Kidney glomerular epithelial cell (primary cell): ENCODE measurements at places on chromosomes 11 and 22.

GRCh38 chr11:1209371-1210057 is 13.4 kb upstream of the MUC5B start:
- no peak for DNase-seq

- DNase-seq = no peak
These were observed 55.7 kb upstream of the SHANK2 start for GRCh38 chr11:71307811-71308645.

DNA sequence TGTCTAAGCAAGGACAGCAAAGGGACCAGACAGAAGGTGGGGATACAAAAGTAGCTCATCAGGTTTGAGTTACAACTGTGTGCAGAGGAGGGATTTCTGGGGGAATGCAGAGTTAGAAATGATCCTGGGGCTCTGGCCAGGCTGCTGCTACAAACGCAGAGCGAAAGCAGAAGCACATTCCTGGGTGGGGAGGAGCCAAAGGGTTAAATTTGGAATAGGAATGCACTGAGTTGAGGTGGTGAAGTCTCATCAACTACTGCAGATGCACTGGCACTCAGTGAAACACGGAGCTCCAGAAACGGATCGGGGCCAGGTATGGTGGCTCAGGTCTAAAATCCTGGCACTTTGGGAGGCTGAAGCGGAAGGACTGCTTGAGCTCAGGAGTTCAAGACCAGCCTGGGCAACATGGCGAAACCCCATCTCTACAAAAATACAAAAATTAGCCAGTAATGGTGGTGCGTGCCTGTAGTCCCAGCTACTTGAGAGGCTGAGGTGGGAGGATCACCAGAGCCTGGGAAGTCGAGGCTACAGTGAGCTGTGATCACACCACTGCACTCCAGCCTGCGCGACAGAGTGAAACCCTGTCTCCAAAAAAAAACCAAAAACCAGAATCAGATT is 3.2 kb downstream of the CHKA start:
- no peak for DNase-seq

DNA sequence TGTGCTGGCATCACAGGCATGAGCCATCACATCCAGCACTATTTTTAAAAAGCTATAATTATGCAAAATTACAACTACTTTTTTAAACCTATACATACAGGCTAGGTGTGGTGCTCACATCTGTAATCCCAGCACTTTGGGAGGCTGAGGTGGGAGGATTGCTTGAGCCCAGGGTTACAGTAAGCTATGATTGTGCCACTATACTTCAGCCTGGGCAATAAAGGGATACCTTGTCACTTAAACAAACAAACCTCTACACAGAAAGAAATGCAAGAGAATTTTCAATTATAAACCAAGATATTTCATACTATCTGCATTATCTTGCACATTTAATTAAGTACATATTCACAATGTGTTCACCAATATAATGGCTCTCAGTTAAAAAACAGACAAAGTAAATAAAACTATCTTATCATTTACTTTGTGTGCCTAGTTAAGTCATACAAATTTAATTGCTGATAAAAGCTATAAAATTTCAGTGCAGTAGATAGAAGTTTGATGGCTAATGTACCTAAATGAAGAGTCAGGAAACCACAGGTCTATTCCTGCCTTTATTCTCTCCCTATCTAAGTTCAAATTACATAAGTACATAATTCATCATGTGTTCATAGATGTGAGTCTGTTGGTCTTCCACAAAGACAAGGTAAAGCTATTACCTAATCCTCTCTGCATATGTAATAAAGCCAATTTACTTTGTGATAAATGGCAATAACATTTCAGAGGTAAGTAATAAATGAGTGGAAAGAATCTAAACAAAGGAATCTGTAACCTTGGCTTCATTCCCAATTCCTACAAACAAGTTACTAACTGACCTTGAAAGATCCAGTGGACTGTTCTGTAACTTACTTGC is 9.0 kb upstream of the RDX start:
- no peak for DNase-seq

DNA sequence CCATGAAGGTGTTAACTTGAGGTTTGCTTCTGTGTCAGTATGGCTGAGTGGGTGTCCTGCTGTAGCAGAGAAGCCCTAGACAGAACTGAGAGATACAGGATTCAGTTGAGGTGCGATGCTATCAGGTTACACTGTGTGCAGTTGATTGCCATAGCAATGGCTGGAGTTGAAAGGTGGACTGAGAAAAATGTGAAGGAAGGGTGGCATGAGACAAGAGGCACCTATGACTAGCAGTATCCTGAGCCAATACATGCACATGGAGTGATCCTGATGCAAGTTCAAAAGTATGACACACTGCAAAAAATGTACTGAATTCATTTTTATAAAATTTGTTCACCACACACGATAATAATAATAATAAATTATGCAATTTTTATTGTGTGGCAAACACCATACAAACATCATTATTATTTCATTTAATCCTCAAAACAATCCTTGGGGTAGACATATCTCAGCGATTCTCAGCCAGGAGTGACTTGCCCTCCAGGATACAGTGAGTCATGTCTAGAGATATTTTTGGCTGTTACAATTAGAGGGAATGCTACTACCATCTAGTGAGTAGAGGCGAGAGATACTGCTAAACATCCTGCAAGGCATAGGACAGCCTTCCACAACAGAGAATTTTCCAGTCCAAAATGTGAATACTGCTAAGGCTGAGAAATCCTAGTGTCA is 3.9 kb upstream of the PIWIL4 start:
- DNase-seq = peak; percentile 68

GRCh38 chr11:134331354-134332188 is at the start of gene GLB1L2:
TSS of gene GLB1L2 (plus strand) at chr11:134331988. CDS start at chr11:134332062, 74 bp downstream.
- DNase-seq = no peak

DNA sequence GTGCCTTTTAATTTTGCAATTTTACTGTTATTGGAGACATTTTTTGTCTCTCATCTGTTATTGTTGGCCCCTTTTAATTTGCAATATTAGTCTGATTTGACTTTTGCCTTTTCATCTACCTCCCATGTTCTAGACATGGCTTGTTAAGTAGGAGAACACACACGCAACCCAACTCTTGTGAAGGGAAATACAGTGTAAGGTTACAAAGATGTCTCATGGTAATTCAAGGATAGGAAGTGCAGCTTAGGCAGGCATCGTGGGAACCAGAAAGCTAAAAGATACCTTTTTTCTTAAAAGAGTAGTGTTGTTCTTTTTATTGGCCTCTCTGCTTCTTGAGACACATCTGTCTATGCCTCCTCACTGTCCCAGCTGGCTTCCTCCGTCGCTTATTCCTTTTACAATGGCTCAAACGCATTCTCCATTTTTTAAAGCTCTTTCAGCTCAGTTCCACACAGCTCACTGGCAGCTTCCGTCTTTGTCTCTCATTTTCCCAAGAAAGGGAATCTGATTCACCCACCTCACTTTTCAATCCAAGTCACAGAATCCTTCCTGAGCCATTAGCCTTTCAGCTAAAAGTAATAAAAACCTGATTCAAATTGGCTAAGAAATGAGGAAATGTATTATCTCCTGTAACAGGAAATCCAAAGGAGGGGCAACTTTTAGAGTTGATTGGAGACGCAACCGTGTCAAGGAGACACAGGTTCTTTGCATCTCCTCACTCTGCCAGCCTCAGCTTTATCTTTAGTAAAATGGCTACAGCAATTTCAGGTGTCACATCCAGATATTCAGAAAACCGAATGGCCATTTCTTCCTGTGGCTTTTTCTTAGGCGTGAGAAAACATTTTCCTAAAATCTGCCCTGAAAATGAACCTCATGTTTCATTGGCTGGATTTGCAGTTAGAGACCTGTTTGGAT is 57.2 kb downstream of the SIK2 start:
- DNase-seq = no peak

- DNase-seq = no peak
These were observed 6.8 kb downstream of the TBC1D22A start for GRCh38 chr22:46769191-46769675.

DNA sequence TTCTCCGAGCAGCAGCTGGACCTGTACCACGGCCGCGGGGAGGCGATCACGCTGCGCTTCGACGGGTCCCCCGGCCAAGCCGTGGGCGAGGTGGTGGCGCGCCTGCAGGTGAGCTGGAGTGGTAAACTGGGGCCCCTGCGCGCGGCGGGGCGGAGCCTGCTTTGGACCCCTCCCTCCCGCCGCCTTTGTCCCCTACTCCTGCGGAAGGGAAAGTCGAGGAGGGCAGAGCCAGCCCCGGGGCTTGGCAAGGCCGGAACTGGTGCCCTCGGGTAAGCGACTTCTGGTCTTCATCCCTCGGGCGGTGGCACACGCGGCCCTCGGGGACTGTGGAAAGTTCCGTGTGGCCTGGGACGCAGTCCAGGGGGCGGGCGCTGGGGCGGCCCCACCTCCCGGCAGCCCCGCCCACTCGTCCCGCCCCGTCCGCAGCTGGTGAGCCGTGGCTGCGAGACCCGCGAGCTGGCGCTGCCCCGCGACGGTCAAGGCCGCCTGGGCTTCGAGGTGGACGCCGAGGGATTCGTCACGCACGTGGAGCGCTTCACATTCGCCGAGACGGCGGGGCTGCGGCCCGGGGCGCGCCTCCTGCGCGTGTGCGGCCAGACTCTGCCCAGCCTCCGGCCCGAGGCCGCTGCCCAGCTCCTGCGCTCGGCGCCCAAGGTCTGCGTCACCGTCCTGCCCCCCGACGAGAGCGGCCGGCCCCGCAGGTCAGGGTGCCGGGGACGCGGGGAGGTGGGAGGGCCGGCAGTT is 9.2 kb downstream of the SIPA1 start:
- DNase-seq = no peak

DNA sequence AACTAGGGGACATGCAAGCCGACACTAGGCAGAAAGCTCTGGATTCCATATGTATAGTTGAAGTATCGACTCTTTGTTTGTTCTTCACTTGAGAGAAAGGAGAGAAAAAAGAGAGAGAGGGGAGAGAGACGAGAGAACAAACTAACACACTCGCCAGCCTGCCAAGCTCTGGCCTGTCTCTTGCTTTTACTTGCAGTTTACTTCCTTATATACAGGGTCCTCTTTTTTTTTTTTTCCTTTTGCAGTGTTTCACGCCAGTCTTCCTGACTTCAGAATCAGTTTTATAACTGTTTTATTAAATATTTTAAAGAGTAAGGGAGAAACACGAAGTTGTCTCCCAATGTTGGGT is 19.9 kb downstream of the TEAD1 start:
- DNase-seq = peak; percentile 78

GRCh38 chr11:27838674-27839073 is 138.4 kb upstream of the BDNF start:
- no peak for DNase-seq

GRCh38 chr11:92750794-92751193 is 218.7 kb upstream of the MTNR1B start:
- no peak for DNase-seq

- DNase-seq = peak; percentile 49
These were observed 137.8 kb downstream of the DBX1 start for GRCh38 chr11:20022363-20023081.

GRCh38 chr11:95307286-95307685 is 76.3 kb upstream of the SESN3 start:
- no peak for DNase-seq

DNA sequence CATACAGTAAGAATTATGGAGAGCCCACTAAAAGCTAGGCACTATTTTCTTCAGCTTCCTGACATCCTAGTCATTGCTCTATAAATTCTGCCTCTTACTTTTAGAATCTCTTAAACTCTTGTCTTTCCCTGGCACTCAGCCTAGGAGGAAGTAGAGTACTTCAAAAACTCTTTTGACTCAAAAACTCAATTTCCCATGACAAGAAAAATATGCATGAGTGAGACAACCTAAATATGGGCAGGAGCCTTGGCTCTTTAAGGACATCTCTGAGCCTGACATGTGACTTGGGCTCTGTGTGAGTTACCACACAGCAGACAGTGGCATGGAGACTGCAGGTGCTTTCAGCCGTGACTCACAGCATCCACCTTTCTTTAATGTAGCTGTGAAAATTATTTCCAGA is 97.5 kb upstream of the CCDC179 start:
- no peak for DNase-seq

DNA sequence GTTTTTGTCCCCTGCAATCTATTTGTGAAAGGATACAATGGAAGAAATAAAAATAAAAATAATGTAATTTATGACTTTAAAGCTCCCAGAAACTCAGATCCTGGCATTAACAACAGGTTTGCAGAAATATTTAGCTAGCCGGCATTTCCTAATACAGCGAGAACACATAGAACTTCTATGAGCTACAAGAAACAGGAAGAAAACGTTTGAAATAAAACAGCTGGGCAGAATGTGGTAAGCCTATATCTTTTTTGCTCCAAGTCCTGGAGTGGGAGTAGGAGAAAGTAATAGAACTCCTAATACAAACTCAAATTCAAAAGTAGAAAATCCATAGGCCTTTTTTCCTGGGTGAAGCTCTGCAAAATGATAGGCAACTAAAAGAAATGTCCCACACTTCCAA is 29.6 kb upstream of the FIBIN start:
- no peak for DNase-seq

DNA sequence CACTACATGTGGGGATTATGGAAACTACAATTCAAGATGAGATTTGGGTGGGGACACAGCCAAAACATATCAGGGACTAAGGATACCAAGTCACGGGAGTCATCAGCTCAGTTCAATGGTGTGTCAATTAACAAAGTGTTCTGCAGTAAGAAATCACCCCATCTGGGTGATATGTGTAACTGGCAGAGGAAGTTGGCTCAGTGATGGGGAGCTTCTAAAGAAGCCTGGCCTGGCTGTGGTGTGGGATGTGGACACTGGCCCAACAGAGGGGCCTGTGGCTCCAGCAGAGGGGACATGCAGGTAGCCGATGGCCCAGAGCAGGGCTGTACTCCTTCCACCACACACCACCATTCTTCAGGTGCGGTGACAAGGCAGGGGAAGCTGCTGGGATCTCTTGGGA is 31.6 kb downstream of the RPS6KA4 start:
- DNase-seq = no peak

- no peak for DNase-seq
These were observed 44.5 kb downstream of the SC5D start for GRCh38 chr11:121337078-121337477.

- DNase-seq = no peak
These were observed 402.1 kb downstream of the CNTN5 start for GRCh38 chr11:99422581-99423427.

- no peak for DNase-seq
These were observed 119.2 kb downstream of the KCNQ1OT1 start for GRCh38 chr11:2580571-2581001.

DNA sequence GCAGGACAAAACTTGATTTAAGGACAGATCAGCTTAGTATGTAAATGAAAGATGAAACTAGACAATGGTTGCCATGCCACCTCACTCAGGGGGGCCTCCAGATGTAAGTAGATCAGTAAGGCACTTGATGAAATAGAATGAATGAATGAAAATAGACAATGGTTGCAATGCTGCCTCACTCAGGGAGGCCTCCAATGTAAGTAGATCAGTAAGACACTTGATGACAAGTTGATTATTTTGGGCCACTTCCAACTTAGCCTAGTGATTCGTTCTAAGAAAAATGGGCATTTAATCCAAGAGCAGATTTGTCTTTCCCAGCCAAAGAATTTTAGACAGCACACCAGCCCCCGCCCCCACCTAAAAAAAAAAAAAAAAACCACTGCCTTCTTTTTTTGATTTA is 19.2 kb upstream of the SLC5A12 start:
- peak; percentile 8 for DNase-seq

GRCh38 chr11:23308041-23308440 is 447.8 kb upstream of the CCDC179 start:
- DNase-seq = no peak
